Left lung (tissue), 14 donors: ENCODE measurements at places on chromosomes 1 and 21. TPM values are rescaled to one million over a fixed set of nuclear protein-coding genes. Genes with fewer than 3 reads are reported as not detected.

GRCh38 chr1:41902664-41903063 is 16.1 kb downstream of the HIVEP3 start:
- DNase-seq: no peak

DNA sequence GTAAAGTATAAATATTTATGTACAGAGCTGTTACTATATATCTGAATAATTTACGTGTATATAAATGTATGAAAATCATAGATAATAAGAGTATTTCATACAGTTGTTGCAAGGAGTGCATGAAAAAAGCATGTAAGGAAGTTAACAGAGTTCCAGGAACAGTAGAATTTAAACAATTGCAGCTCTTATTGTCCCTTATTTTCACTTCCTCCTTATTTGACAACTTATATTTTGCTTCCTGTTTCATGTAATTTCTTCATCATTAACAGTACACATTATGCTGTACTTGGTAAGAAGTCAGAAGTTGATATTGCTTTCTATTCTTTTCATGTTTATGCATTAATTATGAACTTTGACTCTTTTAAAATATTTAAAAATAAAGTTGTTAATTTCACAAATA is 681.5 kb downstream of the LRRIQ3 start:
- no peak for DNase-seq

DNA sequence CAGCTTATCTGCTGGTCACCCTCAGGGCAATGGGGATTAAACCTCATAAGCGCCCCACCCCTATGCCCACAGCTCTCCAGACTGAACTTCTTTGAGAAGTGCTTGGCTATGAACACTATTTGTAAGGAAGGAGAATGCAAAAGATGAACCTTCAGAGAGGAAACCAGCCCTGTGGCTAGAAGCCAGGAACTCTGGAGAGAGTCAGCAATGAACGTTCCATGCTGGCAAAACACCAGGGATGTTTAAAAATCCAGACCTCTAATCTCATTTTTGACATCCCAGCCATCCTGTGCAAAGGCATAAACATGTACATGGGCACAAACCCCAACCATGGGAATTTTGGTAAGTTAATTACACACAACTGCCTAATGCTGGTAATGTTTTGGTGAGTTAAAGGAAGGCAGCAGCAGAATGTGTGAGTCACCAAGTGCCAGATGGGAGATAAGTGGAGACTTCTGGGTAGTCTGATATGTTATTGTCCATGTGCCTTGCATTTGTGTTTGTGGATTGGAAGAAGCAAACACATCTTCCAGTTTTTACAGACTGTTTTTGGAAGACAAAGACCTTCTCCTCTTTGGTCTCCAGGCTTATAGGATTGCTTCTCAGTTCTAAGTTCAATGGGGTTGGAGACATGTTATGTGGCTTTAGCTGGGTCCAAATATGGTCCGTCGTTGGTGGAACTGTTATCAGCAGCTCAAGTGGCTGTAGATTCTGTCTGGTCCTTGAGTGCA is 174.1 kb upstream of the ETV3 start:
- DNase-seq: no peak

DNA sequence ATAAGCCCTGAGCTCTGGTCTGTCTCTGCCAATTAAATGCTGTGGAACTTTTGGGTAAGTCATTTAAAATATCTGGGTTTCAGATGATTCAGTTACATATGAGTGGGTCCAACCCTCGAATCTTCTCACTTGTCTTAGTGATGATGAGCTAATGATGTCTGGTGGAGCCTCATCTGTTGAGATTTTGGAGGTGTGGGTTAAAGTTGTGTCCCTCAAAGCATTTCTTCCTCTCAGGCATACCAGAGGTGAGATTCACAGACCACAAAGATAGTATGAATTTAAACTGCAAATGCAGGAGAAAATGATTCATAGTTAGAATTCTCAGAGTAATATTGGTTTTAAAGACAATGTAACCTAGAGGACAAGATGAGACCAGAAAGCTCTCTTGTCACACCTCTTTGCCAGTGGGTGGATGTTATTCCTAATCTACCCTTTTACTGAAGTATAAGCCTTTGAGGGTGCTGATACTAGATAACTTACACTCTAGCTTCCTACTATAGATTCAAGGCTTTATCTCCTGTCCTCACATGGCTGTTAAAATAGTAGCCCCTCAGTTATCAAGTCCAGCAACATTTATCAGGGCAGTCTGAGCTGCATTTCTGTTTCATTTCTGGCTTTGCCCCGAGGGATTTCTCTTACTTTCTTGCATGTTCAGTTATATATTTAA is 90.7 kb downstream of the MT1HL1 start:
- DNase-seq: no peak

PSRC1 gene
- polyA plus RNA-seq: 41.0 TPM
